ENCODE measurements at places on chromosomes 13 and 19.

GRCh38 chr13:20721454-20722357, 18.2 kb downstream of the IL17D start:
- DNase-seq: no peak

GRCh38 chr13:31224174-31224669, 24.4 kb downstream of the B3GLCT start:
- no peak for DNase-seq

GRCh38 chr13:52447815-52448552, 2.5 kb downstream of the VPS36 start:
- no peak for DNase-seq

DNA sequence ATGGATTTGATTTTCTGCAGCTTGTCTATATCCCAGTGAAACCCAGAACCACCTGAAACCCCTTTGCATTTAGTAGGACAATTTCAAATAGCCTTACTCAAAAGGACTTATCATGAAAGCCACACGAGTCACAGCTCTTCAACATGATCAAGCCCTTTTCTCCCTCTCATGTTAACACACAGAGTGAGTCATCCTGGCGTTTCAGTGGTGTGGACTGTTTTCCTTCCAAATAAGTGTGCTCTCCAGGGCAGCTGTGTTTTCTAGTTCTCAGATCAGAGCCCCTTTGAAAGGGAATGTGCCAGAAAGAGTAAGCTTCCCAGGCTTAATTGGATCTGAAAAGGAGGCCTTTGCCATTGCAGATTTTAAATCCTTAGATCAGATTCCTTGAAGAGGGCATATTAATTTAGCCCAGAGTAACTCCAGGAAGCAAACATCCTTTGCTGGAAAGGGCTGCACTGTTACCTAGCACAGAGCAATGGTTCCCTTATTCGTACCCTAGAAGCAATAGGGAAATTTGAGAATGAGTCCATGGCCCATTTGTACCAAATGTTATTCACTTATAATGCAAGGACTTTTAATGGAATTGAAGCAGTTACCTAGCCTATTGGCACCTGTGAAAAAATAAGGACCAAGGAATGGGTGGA, 51.3 kb downstream of the ERICH6B start:
- DNase-seq: no peak

DNA sequence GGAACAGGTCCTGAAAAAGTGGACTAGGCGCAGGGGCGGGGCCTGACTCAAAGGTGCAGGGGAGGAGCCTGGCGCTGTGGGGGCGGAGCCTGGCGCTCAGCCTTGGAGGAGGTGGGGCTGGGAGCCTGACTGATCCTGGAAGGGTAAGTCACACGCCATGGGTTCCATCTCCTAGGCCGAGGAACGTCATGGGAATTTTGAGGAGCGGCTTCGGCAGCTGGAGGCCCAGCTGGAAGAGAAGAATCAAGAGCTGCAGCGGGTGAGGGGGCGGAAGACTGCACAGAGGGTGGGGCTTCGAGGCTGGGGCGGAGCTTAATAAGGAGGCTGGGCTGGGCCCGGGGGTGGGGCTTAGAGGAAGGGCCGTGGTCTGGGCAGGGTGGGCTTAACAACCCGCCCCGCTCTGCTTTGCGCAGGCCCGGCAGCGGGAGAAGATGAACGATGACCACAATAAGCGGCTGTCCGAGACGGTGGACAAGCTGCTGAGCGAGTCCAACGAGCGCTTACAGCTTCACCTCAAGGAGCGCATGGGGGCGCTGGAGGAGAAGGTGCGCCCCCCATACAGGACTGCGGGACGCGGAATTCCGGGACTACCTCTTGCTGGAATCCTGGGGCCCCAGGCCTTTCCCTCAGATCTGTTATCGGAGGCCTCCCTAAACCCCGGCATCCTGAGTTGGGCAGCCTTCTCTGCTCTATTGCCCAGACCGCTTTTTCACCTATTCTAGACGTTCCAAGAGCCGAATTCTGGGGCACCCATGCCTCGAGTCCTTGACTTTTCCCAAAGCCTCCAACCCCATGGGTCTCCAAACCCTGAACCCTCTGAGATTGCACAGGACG, 14.5 kb downstream of the PPFIA3 start:
- DNase-seq: no peak

DNA sequence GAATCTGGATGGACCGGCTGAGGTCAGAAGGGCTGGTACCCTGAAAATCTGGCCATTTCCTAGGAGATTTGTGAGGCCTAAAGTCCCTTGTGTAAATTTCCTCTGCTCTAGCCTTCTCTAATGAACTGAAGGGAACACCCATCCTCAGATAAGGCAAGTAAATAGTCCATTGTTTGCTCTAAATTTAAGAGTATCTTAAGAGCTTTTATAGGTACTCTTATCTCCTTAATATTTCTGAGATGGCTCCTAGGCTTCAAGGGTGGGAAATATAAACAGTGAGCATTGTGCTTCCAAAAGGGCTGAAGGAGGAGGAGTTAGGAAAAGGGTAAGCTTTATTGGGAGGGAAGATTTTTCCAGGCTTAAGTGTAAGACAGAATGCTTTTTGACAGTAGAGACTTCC, 148.7 kb upstream of the EDNRB start:
- DNase-seq: no peak

DNA sequence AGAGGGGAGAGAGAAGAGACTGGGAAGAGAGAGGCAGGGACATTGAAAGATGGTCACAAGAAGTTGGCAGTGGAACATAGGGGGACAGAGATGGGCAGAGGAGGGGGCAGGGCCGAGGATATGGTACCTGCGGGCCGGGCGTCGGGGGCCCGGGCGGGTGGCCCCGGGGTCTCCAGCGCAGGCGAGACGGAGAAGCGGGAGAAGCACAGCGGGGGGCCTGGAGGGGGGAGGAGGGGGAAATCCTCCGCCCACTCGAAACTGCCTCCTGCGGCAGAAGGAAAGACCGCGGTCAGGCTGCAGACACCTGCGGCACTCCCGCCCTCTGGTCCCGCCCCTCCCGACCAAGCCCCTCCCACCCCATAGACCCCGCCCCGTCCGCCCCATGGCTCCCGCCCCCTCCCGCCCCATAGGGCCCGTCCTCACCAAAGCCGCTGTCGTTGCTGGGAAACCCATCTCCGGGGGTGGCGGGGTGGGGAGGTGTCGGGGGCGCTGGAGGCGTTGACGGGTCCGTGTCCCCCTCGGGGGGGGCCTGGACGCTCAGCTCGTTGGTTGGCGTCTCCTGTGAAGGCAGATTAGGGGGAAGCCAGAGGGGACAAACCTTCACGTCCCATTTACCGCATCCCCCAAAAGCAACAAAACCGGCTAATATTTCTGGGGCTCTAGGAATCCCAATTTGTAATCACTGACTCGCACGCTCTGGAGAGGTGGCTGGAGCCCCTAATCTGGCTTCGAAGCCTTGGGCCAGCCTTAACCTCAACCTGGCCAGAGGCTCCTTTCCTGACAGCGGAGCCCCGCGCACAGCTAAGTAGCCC, 20.4 kb downstream of the LMTK3 start:
- DNase-seq: peak; percentile 56

GRCh38 chr19:10112037-10112761, 706 bp downstream of the P2RY11 start:
- no peak for DNase-seq

- no peak for DNase-seq
Measured at GRCh38 chr13:97215325-97215724, 6.8 kb upstream of the MBNL2 start.

DNA sequence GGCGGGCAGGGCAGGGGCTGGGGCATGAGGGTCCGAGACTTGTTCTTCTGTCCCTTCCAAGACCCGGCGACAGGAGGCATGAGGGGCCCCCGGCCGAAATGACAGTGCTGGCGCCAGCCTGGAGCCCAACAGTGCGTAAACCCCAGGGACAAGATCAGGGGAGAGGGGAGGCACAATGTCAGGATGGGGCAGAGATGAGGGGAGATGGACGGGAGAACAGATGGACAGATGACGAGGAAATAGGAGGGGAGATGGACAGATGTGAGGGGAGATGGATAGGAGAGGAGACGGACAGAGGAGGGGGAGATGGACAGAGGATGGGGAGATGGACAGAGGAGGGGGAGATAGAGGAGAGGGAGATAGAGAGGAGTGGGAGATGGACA, 518 bp downstream of the FLT3LG start:
- no peak for DNase-seq

- no peak for DNase-seq
Measured at GRCh38 chr19:41421973-41422372, 5.2 kb downstream of the B3GNT8 start.

DNA sequence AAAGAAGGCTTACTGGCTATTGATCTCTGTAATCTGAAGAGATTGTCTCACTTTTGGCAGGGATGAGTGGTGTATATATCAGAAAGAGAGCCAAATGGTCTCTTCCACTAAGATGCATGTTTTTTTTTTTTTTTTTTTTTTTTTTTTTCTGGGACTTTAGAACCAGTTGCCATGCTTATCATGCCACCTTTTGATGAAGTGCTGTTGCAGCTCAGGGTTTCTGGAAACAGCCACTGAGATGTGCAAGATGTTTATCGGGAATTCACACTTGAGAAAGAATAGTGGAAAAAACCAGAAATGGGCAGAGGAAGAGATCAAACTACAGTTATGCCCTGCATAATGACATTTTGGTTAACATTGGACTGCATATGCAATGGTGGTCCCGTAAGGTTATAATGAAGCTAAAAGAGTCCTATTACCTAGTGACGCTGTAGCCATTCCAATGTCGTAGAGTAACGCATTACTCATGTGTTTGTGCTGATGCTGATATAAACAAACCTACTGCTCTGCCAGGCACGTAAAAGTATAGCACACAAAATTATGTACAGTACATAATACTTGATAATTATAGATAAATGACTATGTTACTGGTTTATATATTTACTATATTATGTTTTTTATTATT, 121.0 kb downstream of the KLF5 start:
- DNase-seq: no peak

GRCh38 chr13:35856721-35857364, 274.3 kb downstream of the DCLK1 start:
- DNase-seq: no peak

DNA sequence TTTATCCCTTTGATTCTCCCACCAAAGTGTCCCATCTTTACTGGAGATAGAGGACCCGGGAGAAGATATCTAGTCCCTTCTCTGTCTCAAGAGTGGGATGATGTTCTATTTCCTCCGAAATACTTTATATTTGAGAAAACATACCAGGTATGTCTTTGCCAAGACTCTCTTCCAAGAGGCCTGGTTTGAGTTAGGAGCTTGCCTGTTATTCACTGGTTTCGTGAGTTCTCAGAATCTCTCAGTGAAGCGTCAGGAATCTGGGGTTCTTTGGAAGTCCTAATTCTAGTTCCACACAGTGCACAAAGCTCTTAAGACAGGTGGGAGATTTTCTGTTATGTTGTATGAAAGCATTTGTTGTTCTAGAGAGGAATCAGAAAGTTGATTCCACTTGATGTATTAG, 182.0 kb downstream of the DNAJC15 start:
- DNase-seq: no peak

DNA sequence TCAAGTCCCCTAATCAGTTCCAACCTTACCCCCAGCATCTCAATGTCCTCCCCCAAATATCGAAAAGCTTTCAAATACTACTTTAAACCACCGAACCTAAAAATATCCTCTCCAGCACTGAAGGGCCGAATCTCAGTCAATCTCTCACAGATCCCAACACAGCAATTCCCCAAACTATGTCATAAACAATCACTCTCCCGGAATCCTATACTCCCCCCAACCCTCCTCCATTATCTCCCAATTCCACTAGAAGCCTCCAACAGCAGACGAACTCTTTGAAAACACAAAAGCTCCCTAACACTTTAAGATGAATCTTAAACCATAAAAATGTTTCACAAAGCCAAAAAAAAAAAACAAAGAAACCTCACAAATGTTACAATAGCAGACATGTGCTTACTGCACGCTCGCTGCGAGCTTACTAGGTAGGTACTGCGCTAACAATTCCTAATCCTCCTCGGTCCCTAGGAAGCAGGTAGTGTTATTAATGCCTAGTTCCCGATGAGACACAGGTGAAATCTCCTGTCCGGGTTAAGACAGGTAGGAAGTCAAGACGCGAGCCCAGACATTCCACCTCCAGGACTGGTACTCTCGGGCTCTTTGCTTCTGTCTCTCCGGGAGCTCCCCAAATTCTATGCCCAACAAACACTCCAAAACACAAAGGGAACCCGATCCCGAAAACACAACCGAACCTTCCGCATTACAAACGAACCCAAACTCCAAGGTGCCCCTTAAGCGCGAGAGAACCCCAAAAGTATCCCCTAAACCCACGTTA, 14.2 kb downstream of the FBXO46 start:
- DNase-seq: no peak

- no peak for DNase-seq
Measured at GRCh38 chr19:10389863-10390262, 9.5 kb upstream of the TYK2 start.

GRCh38 chr19:16418597-16418962, 53.2 kb downstream of the EPS15L1 start:
- no peak for DNase-seq

DNA sequence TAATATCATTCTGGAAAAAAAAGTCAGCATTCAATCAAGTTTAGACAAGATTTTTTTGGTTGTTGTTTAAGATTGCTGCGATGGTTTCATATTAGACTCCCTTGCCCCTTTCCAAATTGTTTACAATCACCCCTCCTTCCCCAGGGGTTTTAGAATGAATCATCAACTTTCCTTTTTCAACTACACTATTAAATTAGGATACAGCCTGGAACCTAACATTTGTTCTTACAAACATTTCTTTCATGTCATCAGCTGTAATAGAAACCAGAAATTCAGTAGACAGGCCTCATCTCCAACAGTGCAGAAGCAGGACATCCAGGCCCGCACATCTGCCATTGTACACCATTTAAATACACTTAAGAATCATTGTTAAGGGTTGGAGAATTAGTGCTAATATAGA, 44.4 kb upstream of the WDFY2 start:
- DNase-seq: no peak

GRCh38 chr13:95620825-95621498, 23.5 kb downstream of the DZIP1 start:
- DNase-seq: no peak

DNA sequence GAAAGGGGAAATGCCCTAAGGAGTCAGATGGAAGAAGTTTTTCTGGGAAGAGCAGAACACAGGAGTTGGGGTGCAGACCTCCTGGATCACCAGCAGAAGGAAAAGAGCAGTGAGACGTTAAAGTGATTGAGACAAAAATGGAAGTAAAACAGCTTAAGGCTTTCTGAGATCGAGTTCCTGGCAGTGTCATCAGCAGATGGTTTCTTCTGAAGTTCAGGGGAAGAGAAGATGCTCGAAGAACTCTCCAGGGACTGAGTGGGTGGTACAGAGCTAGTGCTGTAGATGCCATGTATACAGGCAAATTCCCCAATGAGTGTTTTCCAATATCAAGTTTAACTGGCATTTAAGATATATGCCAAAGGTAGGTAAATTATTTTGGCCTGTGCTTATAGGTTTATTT, 272.2 kb upstream of the KLF12 start:
- DNase-seq: no peak

DNA sequence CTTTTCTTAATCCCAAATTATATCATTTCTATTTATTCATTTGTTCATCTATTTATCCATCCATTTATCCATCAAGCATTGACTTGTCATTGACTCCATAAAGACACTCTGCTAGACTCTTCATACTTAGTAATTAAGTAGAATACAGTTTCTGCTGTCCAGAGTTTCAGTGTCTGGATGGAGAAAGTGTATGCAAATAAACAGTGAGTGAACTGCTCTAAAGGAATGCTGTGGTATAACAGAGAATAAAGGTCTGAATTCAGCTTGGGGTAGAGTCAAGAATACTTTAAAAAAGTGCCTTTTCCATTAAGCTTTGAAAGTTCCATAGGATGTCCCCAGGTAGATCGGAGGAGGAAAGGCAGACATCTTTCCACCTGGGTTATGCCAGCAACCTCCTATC, 51.4 kb downstream of the RAP2A start:
- DNase-seq: no peak

All from activated B cell treated with CpG ODN at 0.5 μM for 24 hours (primary cell).